Activated T-helper 1 cell treated with Interleukin-2 at 50 U/mL for 16 hours (primary cell): ENCODE measurements at places on chromosomes 2 and 18.

- no peak for DNase-seq
Observed at GRCh38 chr2:39416140-39416539, 20.9 kb downstream of the MAP4K3 start.

DNA sequence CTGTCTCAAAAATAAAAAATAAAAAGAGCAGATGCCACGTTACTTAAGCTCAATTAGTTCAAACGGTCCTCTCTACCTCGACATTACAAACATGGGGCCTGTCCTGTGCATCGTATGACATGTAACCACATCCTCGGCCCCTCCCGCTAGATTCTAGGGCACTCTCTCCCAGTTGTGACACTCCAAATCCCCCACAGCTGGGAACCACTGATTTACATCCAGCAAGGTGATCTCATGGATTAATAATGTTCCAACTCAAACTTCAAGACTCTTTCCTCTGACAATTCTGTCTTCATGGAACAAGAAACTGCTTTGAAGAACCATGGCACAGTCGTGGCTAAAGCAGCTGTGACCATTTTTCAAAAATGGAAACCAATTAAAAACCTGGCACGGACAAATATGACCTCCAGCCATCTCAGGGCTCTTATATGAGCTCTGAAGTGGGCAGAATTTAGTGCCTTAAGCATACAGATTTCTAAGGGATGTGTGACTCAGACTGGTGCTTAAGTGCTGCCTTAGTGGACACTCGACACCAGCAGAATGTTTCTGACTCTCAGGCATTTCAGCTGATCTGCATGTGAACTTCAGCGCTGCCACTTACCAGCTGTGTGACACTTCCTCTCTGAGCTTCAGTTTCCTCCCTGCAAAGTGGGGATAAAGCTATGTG lies 31.7 kb upstream of the ASAP2 start:
- no peak for DNase-seq

- no peak for DNase-seq
Observed at GRCh38 chr2:43010438-43011157, 215.8 kb downstream of the ZFP36L2 start.

DNA sequence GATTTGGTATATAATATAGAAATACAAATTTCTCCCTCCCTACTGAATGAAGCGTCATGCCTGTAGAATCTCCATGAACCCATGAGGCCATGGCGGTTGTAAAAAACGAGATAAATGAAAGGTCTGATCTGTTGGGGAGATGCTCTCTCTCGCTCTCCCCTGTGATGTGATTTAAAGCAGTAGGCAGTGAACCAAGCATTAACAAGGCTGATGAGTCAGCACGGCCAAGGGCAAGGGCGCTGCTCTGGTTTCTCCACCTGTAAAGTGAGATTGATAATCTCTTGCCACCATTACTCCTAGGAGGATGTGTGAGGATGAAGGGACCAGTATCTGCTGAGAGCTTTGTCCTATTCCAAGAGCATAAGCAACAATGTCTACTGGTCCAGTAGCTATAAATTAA lies 553.3 kb downstream of the CMPK2 start:
- DNase-seq = no peak

DNA sequence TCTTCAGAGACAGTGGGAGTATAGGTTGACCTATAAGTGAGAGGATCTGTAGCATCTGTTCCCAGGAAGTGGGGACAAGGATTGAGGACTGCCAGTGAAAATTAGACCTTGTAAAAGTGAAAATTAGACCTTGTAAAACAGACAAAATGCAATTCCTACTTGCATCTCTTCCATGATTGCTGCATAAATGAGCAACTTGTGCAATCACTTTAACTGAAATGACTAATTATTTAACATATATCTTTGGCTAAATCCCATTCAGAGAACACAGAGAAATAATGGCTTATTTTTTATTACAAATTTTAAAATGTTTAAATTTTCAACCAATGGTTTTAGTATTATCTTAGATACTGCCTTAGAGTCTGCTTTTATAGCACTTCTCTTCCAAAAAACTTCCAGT lies 67.2 kb upstream of the NABP1 start:
- DNase-seq = no peak

DNA sequence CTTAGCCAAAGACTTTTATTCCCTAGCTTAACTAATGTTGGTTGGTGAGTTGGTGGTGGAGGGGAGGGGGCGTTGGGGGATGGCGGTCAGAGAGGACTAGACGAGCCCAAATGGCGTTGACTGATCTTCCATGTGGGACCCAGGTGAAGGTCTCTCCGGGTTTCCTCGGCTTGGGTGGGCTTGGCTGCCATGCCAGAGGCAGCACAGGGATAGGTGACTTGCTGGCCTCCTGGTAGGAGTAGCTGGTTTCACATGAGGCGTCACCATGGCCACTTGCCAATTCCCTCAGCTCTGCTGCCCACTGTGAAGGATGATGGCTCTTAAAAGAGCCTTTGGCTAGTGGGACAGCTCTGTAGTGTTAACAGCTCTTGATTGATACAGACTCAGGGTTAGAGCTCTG lies 1337.0 kb upstream of the FAM98A start:
- DNase-seq = no peak

GRCh38 chr2:190582736-190583506 lies 48.4 kb upstream of the NEMP2 start:
- no peak for DNase-seq

GRCh38 chr18:36734596-36734995 lies 94.2 kb downstream of the TPGS2 start:
- DNase-seq = no peak

DNA sequence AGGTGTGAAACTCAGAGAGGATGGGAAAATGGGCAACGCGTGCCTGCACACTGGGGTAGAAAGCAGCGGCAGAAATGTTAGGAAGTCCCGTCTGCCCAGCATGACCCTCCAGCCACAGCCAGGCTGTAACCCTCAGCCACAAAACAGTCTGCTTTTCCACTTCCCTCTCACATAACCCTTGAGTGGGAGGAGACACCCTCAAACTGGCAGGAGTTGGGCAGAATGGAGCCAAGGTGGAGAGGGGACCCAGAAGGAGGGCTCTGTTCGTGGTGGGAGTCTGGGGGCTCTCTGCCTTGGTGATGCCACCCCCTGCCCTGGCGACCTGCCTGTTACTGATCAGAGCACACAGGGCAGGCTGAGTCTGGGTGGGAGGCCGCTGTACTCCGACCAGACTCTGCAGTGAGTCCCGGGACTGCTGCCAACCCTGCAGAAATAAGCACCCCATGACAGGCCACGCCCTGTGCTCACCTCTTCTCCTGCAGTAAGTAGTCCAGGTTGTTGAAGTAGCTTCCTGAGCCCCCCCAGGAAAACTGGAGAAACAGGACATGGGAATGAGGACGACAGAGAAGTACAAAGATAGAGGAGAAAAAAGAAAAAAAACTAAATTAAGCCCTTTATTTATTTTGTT lies 16.0 kb downstream of the FAM178B start:
- no peak for DNase-seq

GRCh38 chr2:176067589-176068418 lies 16.0 kb downstream of the EVX2 start:
- no peak for DNase-seq

DNA sequence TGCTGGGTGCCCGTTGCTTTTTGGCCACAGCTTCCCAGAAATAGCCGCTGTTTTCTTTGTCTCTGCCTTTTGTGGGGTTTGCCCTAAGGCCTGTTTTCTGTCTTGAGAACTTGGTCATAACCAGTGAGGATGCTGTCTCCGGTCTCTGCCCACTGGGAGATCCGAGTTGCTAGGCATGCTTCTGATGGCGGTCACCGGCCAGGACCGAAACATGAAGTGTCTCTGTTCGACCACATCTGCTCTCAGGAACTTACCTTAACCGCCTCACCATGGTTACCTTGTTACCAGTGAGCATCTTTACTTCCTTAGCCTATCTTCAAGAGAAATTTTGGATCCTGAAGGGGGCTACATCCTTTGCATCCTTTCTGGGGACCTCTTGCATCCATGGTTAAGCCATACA lies 91.9 kb downstream of the RTP5 start:
- no peak for DNase-seq

- DNase-seq = no peak
Observed at GRCh38 chr2:168490946-168491605, 35.0 kb downstream of the CERS6 start.

GRCh38 chr2:186407611-186408010 lies 78.4 kb upstream of the ZC3H15 start:
- no peak for DNase-seq

DNA sequence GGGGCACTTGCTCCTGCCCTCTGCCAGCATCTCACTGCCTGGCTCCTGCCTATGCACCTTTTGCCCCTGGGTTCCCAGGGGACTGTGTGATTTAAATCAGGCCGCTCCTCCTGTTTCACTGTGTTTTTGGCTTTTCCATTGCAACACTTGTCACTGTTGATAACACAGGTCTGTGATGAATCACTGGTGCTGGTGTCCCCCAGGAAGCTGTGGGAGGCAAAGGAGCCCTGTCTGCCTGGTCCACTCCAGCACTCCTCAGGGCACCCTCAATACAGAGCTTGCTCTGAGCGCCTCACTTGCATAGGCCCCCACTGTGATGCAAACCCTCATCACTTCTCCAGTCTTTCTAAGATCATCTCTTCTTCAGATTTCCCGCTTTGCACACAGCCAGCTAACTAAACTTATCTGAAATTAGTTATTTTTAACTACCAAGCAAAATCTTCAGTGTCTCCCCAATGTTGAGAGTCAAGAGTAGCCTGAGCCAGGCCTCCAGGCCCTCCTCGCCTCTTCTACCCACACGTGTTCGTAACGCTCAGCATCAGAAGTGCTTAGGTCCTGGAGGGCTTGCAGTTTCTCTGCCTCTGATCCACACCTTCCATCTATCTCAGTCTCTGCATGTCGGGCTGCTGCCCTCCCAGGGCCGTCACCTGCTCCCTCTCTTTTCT lies 2.8 kb downstream of the TMEM18 start:
- no peak for DNase-seq

DNA sequence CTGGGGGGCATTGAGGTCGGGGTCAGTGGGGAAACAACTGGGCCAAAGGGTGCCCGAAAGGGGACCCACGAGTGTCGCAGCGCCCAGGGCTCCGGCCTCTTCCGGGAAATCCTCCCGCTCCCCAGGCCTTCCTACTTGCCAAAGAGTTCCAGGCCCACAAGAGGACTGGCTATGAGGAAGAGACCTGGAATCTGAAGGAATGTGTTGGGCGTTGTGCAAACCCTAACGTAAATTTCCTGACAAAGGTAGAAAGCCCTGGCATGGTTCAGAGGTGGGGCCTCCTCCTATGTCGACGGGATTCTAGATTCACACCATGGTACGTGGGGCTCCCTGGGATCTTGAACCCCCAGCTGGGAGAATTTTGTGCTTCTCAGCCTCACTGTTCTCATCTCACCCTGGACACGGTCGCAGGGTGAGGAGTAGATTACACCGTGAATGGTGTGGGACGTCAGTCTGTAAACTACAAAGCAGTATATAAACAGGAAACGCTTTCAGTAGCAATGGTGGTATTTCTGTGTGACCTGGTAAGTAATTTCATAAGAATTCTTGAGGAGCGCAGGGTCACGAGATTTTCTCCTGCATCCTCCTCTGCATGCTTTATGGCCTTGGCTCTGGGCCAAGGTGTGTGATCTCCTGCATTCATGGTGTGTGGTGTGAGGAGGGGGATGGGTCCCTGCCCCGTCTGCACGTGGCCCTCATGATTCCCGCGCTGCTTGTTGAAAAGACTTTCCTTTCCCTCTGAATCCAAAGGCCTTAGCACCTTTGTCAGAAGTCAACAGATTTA lies 868 bp downstream of the HSBP1L1 start:
- DNase-seq = no peak

DNA sequence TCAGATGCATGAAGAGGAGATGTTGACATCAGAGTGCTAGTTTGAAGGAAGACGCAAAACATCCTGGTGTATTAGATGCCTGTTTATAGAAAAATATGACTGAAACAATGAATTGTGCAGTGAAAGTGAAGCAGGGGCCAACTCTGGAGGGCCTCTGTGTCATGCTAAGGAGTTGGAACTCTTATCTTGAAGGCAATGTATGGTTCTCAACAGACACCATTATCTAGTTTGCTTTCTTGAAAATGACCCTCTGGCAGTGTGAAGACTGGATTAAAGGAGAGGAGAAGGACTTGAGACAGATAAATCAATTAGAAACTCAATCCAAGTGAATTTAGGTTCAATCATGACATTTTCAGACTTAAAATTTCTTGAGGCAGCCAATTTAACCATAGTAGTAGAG lies 63.1 kb downstream of the ITGA4 start:
- no peak for DNase-seq

DNA sequence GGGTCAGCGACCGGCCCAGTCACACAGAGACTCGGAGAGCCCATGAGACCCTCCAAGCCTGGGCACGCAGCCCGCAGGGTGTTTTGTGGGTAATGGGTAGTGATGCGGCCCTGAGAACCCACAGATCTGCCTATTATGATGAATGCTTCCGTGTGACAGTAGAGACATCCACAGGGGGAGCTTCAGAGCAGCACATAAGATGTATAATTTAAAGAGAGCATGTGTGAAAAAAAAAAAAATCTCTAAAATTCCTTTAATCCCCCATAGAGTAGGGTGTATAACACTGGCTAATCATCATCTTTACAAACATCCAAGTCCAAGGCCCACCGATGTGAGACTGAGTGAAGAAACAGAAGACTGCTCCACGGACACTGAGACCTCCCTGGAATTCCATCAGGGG lies 34.6 kb downstream of the BIN1 start:
- DNase-seq = no peak

- DNase-seq = no peak
Observed at GRCh38 chr2:201906777-201907562, 100.6 kb downstream of the CDK15 start.

DNA sequence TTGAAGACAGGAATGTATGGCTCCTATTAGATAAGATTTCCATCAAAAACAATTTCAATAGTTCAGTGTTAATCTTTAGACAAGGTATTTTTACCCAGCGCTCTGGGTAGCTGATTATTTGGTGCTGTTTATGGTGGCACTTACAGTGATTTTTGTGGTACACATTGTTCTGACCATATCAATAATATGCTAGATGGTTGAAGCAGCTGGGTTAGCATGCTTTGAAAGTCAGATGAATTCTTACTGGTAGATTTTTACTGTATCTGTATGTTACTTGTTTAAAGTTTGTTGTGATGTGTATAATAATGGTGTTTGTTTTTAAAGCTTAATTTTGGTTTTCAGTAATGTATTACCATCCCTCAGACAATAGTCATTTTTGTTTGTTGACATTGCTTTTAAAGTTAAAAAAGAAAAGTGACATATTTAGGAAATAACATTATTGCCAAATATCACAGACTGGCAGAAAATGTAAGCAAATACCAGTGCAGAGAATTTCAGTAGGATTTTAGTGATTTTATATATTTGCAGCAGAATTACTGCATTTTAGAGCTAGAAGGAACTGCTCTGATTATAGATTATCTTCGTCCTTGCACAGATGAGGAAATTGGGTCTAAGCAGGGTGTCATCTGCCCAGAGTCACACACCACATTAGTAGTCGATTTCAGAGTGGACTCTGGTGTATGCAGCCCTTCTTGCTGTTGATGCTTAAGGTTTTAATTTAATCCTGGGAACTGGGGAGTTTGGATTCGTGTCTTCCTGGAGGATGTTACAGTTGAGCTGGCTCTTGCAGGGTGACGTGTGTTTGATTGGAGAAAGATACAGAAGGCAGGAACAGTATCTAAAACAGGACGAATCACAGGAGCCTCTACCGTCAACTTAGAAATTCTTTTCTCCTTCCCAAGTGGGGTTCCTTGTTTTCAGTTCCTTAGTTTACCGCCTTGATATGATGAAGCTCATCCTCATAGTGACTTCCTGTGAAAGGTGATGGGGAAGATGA lies 6.6 kb downstream of the SOCS6 start:
- DNase-seq = no peak
